Stimulated activated naive B cell treated with anti-CD40 and anti-IgM and Interleukin-4, amounts not matched to agents 10 μg/mL and 1 μg/mL and 100 μg/mL, for 72 hours (primary cell): ENCODE measurements at places on chromosomes 11 and 22.

DNA sequence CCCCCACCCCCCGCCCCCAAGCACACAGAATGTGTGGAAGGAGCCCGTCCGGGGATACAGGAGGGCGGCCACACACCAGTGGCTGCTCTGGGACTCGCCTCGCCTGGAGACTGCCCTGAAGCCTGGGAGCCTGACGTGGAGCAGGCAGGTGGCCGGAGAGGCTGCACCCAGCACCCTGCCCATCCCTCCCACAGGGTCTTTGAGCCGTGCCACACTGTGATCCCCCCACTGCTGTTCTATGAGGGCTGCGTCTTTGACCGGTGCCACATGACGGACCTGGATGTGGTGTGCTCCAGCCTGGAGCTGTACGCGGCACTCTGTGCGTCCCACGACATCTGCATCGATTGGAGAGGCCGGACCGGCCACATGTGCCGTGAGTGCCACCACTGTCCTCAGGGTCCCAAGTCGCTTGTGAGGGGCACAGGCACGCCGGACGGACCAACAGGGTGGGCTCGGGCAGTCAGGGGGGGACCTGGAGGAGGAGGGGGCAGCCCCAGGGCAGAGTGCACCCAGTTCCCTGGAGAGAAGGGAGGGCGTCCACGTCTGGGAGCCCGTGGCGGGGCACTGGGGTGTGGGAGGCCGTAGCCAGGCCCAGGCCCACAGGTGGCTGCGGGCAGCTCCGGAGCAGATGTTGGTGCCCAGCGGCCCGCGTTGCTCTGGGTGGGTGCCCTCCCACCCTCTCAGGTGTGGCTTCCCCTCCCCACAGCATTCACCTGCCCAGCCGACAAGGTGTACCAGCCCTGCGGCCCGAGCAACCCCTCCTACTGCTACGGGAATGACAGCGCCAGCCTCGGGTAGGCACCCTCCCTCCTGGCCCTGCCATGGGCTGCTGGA, 27.0 kb upstream of the MUC5B start:
- peaks cover 3% of the 10 kb centered on the region for H3K27me3 ChIP-seq
- no peak overlapping the region for H3K27ac ChIP-seq
- DNase-seq: no peak
- H3K4me3 ChIP-seq: no peak overlapping the region

DNA sequence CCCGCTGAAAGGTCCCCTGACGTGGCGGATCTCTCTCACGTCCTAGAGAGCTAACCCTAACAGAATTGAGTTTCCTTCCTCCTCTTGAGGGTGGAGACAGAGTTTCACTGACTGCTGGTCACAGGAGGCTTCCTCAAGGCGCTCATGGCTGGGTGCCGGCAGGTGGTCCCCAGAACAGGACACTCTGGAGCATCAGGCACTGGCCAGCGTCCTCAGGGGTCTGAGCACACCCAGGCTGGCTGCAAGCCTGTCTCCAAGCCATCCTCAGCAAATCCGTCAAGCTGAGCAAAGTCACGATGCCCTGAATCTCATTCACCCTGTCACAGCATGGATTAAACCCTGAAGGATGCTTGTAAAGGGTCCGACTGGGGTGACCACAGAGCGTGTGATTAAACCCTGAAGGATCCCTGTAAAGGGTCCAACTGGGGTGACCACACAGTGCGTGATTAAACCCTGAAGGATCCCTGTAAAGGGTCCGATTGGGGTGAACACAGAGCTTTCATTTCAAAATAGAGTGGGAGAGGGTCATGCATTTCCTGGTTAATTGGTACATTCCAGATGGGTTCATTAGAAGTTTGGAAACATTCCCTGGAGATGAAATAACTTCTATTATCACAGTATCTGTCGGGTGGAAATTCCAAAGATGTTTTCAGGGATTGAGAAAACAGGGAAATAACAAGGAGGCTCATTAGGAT, 473.0 kb downstream of the BRD1 start:
- no peak overlapping the region for H3K27ac ChIP-seq
- H3K4me3 ChIP-seq: no peak overlapping the region
- DNase-seq: no peak
- no peaks in the 10 kb centered on the region for H3K36me3 ChIP-seq

- peaks cover 42% of the 10 kb centered on the region for H3K36me3 ChIP-seq
- H3K4me3 ChIP-seq: no peak overlapping the region
- H3K4me1 ChIP-seq: peaks cover 3% of the 10 kb centered on the region
Observed at GRCh38 chr22:31853736-31854495, 90.4 kb upstream of the YWHAH start.

DNA sequence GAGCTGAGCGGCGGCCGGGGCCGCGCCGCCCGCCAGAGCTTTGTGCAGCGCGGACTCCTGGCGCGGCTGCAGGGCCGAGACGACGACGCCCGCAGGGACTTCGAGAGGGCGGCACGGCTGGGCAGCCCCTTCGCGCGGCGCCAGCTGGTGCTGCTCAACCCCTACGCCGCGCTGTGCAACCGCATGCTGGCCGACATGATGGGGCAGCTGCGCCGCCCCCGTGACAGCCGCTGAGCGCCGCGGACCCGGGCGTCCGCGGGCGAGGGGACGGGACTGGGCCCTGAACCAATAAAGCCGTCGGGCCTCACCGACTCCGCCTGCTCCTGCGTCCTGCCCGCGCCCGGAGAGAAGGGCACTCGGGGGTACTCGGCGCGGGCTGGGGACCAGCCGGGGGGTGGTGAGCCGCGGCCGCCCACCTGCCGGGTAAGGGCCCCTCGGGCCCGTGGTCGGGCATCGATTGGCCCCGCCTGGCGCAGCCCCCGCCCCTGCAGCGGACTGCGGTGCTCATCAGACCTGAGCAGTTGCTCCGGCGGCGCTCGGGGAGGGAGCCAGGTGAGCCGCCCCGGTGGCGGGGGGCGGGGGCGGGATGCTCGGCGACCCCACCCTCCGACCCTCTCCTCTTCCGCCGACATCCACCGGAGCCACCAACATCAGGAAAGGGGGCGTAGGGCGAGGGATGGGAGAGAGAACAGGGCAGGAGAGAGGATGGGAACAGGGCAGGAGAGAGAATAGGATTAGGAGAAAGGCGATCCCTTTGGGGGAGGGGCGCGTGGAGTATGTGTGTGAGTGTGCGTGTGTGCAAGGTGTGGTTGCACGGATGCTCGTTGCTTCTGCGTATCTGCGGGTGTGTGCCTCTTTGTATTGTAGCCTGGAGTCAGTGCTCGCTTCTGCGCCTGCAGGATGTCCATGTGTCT, at the start of gene TMEM25:
TMEM25 (plus strand) TSS at position 510 of the 914 bp plus-strand sequence. CDS start 610 bp downstream, outside the sequence.
- H3K27ac ChIP-seq: peak within 1 kb of the TSS; percentile 81
- H3K4me1 ChIP-seq: peaks cover 22% of the 10 kb centered on the region
- H3K27me3 ChIP-seq: no peaks in the 10 kb centered on the region
- H3K4me3 ChIP-seq: peak within 1 kb of the TSS; percentile 89
- peak; percentile 60 for DNase-seq

- DNase-seq: no peak
- H3K4me3 ChIP-seq: peak overlapping the region; percentile 30
- H3K27me3 ChIP-seq: peaks cover 58% of the 10 kb centered on the region
Observed at GRCh38 chr22:39254789-39255298, 10.1 kb upstream of the PDGFB start.

GRCh38 chr11:119679346-119679745, 49.7 kb downstream of the NECTIN1 start:
- H3K27me3 ChIP-seq: no peaks in the 10 kb centered on the region
- H3K36me3 ChIP-seq: peaks cover 19% of the 10 kb centered on the region
- H3K27ac ChIP-seq: no peak overlapping the region
- no peak for DNase-seq
- H3K4me1 ChIP-seq: peaks cover 12% of the 10 kb centered on the region
